Mesenteric fat pad (tissue), 1 donor: ENCODE measurements at places on chromosomes 13 and 19. TPM values are rescaled to one million over a fixed set of nuclear protein-coding genes. Genes with fewer than 3 reads are reported as not detected.

VSTM1 gene
- not detected for total RNA-seq

SELENOV gene
- not detected for total RNA-seq

HCN2 gene
- total RNA-seq: 0.16 TPM

DDX39A gene
- 53.0 TPM for total RNA-seq

WDR88 gene
- total RNA-seq: not detected

N4BP2L2 gene
- 117 TPM for total RNA-seq

NXNL1 gene
- 1.3 TPM for total RNA-seq

FBN3 gene
- not detected for total RNA-seq

CRB3 gene
- total RNA-seq: not detected

AP1M2 gene
- total RNA-seq: 3.2 TPM

APOC4 gene
- not detected for total RNA-seq

TEX101 gene
- not detected for total RNA-seq
